Eye (tissue), 1 donor: ENCODE measurements at places on chromosomes 4 and X.

DNA sequence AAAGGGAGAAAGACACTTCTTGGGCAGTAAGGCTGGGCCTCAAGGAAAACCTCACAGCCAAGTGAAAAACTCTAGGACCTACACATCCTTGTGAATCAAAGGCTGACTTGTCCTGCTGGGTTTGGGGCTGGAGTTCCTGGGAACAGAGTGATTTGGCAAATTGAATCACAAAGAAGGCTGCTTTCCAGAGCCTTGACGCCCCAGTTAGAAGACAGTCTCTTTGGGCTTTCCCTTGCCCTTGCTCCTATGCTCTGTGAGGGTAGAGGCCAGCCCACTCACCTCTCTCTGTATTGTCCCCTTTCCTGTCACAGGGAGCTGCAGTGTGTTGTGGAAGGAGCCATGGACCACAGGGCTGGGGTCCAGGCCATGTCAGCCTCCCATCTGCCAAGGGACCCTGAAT lies 9.6 kb downstream of the AMER1 start:
- no peak for DNase-seq

- DNase-seq = peak; percentile 57
Measured at GRCh38 chr4:153259661-153260060, 55.4 kb downstream of the TRIM2 start.

GRCh38 chr4:79141530-79141929 lies 184.3 kb downstream of the NAA11 start:
- peak; percentile 10 for DNase-seq

GRCh38 chr4:53137468-53137867 lies 228.4 kb downstream of the SCFD2 start:
- DNase-seq = no peak

DNA sequence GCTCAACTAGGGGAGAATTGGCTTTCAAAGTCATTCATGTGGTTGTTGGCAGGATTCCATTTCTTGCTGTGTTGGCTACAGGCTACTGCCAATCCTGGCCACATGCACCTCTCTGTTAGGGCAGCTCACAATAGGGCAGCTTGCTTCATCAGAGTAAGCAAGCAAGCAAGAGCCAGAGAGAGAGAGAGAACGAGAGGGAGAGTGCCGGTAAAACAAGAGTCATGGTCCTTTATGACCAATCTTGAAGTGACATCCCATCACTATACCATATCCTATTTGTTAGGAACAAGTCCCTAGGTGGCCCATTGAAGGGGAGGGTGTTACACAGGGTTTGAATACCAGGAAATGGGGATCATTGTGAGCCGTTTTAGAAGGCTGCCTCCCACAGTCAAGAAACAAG lies 33.0 kb upstream of the TLR2 start:
- DNase-seq = no peak

- DNase-seq = no peak
Measured at GRCh38 chr4:168259096-168259495, 59.5 kb downstream of the DDX60 start.

GRCh38 chr4:24743206-24743605 lies 52.2 kb upstream of the SOD3 start:
- no peak for DNase-seq

DNA sequence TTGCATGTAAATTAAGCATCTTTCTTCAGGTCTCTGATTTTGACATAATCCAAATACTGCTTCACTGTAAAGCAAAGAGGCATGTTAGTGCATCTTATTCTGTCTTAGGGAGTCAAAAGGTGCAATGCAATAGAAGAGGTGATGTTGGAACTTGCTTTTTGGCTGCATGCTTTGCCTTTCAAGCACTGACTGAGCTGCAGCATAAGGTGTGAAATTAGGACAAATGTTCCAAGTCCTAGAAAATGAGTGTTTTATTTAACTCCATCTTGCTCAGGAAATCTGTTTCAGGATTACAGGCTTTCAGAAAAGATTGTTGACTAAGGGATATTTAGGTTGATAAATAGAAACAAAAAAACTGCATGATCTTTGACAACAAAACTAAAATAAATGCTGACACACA lies 30.8 kb downstream of the NAA11 start:
- no peak for DNase-seq

DNA sequence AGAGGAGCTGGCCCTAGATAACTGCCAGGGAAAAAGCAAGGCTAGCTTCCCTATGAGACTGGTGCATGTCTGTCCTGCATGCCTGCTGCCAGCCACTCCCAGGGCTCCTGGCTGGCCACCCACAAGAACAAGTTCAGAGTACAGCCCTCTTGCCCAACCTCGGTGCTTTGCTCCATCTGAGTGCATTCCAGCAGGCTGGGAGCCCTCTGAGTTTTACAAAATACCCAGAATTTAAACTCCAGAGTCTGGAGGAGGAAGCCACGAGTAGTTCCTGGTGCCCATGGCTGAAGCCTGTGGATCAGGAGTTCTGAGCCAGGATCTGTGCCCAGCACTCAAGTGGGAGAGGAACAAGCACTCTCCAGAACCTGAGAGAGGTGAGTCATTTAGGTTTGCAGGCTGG lies 111.6 kb downstream of the MAGEE2 start:
- no peak for DNase-seq

DNA sequence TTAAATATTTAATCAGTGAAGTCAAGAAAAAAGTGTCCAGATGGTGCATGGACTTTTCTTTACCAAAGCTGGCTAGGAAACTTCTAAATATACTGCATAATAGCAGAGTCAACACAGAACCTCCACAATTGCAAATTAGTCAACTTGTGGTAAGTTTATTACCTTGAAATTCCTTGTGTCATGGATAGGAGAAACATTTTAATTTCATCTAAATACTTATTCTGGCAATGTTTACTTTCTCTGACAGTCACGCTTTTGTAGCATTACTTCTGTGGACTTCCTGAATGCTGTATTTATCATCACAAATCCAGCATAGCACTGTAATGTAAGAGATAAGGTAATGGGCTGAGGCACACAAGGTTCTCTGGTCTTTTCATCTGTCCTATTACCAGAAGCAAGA lies 2266.1 kb downstream of the PCDH7 start:
- DNase-seq = no peak

DNA sequence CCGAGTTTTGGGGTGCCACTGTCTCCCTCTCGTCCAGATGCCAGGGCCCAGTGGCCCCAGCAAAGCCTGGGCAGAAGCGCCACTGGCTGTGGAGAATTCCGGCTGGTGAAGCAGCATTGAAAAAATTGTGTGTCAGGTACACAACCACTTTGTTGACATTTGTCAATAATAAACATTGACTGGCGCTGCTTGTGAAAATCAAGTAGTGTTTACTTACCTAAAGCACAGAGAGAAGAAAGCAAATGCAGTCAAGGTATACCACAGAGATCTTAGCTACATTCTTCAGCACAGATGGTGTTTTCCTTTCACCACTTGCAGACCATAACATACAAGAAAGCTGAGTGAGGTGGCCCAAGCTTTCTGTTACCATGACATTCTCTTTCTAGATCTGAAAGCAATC lies 14.5 kb upstream of the SLC7A11 start:
- no peak for DNase-seq

- no peak for DNase-seq
Measured at GRCh38 chrX:48956728-48957414, 536 bp downstream of the OTUD5 start.

DNA sequence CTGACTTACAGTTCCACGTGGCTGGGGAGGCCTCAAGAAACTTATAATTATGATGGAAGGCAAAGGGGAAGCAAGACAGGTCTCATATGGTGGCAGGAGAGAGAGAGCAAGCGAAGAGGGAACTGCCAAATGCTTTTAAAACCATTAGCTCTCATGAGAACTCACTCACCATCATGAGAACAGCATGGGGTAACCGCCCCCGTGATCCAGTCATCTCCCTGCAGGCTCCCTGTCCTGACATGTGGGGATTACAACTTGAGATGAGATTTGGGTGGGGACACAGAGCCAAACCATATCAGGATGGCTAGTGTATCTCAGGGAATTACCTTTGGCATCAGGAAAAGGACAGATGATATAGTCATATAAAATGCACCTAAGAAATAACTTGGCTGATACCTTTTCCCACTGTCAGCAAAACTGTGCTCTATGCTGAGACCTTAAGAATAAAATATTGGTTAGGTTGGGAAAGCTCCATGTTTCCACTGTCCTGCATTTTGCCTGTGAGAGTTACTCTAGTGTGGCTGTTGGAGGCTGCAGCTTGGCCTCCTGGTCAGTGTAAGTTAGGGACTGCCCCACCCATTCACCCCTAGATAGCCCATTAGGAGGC lies 110.3 kb downstream of the UCHL1 start:
- peak; percentile 16 for DNase-seq

DNA sequence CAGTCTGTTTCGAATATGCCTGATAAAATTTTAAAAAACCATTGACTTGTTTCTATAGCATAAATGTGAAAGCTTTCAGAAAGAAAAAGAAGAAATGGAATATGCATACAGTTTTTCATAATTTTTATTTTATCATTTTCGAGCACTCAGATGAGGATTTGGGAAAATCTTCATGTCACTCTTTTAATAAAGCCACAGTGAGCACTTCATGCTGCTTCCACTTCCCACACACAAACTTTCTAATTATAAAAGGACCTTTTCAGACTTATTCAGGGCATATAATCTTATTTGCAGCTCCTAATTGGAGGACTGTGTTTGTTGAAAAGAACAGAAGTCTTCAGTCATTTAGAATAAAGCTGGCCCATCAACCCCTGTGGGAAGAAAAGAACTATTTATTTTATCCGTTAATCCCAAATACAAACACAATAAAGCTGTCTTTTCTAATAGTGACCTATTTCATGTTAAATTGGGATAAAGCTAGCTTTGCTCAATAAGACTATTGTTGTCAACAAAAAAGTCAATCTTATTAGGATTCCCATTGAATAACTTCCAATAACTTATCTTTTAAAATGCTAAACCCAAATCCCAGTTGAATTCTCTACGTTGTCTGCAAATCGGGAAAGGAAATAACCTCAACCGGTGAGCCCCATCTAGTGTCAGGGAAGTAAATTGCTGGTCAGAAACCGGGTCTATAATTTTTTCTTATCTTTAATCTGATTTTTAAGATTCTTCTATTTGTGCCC lies 211.5 kb downstream of the PDGFRA start:
- peak; percentile 49 for DNase-seq

- DNase-seq = peak; percentile 37
Measured at GRCh38 chrX:130330706-130331105, 9.0 kb upstream of the SLC25A14 start.

DNA sequence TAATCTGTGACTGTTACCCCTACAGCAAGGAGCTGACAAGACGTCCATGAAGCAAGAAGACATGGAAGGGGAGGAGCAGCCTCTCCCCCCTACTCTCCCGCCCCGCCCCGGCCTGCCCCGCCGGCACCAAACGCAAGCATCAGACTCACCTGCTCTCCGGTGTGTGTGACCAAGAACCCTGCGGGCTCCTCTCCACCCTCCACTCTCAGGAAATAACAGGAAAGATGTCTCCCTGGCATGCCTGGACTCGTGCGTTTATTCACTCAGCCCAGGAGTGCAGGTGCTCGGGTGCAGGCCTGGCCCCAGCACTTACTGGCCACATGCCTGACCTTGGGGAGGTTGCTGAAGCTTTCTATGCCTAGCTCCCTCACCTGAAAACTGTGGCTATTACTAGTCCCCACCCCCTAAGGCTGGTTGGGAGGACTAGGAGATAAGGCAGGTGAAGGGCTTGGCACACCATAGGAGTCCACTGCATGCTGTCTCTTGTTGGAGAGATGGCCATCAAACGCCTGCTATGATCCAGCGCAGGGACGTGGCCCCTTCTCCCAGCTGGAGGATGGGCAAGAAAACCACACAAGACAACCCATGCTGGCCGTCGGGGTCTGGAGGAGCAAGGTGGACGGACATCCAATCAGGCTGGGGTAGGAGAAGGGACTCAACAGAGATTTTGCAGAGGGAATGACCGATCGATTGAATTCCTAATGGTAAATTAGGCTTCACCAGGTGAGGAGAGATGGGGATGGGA lies 34.9 kb upstream of the CLDN24 start:
- no peak for DNase-seq

DNA sequence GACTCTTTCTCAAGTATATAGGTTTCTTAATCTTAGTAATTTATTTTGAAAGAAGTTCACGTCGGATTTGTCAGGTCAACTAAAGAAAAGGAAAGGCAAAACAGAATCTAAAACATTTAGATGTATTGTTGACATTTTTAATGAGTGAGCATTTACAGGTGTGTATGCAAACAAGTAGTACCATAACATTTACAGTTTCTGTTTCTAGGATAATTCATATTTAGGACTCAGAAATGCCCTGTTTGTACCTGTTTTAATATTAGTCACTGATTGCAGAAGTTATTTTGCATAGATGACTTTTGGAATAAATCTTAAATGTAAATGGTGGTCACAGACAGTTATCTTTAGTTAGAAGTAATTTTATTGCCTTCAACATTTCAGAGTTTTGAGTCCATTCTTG lies 151.3 kb upstream of the NUDT6 start:
- no peak for DNase-seq

GRCh38 chr4:150972592-150972991 lies 42.5 kb downstream of the LRBA start:
- no peak for DNase-seq

DNA sequence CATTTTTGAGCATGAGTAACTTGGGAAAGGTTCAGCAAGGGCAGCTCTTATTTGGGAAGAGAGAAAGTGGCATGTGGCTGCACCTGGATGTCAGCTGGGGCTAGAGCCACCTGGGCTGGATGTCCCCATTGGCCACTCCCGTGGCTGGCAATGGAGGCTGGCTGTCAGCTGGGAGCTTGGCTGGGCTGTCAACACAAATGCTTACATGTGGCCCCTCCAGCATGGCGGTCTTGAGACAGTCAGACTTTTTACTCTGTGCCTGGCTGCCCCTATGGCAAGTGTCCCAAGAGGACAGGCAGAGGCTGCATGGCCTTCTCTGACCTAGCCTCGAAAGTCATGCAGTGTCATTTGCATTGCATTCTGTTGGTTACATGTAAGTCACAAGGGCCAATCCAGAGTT lies 99.6 kb downstream of the FAM53A start:
- no peak for DNase-seq

DNA sequence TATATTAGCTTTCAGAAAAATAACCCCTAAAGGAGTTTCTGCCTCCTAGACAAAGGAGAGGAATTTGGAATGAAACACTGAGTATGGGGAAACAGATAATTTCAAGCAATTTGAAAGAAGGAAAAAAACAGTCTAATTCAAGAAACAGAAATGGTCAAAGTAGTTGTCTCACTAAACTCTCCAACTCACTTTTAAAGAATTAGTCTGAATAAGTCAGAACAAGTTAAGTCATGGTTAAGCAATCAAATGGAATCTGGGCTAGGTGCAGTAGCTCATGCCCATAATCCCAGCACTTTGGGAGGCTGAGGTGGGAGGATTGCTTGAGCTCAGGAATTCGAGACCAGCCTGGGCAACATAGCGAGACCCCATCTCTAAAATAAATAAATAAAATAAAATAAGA lies 95.7 kb upstream of the GRIA3 start:
- no peak for DNase-seq

DNA sequence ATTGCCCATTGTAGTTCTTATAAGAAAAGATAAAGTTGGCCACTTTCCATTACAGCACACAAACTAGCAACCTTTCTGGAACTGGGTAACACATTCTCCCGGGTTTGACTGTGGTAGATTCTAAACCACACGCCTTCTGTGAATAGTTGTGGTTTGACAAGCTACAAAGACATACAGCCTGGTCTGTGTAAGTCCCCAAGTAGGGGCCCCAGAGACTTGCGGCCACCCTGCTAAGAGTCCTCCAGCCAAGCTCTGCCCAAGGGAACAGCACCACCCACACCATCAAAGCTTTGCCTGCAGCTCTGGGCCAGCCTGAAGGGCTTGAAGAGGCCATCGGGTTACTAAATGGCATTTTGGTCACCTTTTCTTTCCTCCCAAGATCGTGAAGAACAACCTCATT lies 203.4 kb downstream of the MAML3 start:
- DNase-seq = no peak

- no peak for DNase-seq
Measured at GRCh38 chrX:69195192-69195591, 29.9 kb upstream of the PJA1 start.

- no peak for DNase-seq
Measured at GRCh38 chrX:131955099-131955777, 67.9 kb upstream of the STK26 start.
